EL (cell line): ENCODE measurements at places on chromosomes 11 and 22.

DNA sequence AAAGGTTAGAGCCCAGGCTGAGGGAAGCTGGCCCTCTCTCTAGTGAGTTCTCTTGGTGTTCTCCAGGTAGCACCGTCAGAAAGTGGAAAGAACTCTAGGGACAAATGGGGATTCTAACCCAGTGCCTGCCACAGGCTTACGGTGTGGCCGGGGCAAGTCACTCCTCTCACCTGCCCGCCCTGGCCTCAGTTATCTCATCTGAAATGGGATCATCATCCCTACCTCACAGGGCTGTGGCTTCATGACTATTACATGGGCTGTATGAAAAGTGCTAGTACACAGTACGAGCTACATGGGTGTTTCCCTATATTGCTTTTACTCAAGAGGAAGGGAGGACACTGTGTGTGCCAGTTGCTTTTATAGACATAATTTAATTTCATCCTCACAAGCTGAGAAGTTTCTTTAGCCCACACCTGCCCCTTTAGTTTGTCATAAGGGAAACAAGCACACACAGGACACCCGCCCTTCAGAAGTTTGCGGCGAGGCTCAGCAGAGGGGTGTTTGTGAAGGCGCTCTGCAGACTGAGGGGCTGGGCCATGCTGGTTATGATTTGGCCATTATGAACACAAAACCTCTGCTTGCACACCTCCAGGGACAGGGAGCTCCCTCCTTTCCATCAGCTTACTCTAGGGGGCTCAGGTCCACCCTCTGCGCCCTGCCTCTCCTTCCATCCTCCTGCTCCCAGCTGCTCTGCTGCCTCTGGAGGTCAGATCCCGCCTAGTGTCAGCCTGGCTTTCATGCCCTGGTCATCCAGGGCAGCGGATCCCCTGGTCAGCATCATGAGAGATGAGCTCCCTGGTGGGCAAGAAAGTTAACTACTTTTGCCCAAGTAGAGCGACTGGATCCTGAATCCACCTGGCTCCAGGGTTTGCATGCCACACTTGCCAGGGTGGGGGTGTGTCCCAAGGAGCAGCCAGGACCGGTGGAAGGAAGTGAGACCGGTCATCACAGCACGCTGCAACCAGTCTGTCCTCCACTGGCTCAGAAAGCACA, 1.2 kb downstream of the KLHL35 start:
- DNase-seq: no peak

- no peak for DNase-seq
Measured at GRCh38 chr11:16818284-16818683, 79.8 kb downstream of the C11orf58 start.

DNA sequence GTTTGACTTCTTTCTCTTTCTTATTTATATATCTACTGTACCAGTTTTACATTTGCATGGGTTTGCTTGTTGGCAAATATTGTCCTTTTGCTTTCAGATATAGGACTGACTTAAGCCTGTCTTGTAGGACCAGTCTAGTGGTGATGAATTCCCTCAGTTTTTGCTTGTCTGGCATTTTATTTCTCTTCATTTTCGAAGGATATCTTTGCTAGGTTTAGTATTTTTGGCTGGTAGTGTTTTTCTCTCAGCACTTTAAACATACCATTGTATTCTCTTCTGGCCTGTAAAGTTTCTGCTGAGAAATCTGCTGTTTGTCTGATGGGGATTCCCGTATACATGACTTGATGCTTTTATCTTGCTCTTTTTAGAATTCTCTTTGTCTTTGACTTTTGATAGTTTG, 14.2 kb upstream of the ZBED5 start:
- DNase-seq: no peak

DNA sequence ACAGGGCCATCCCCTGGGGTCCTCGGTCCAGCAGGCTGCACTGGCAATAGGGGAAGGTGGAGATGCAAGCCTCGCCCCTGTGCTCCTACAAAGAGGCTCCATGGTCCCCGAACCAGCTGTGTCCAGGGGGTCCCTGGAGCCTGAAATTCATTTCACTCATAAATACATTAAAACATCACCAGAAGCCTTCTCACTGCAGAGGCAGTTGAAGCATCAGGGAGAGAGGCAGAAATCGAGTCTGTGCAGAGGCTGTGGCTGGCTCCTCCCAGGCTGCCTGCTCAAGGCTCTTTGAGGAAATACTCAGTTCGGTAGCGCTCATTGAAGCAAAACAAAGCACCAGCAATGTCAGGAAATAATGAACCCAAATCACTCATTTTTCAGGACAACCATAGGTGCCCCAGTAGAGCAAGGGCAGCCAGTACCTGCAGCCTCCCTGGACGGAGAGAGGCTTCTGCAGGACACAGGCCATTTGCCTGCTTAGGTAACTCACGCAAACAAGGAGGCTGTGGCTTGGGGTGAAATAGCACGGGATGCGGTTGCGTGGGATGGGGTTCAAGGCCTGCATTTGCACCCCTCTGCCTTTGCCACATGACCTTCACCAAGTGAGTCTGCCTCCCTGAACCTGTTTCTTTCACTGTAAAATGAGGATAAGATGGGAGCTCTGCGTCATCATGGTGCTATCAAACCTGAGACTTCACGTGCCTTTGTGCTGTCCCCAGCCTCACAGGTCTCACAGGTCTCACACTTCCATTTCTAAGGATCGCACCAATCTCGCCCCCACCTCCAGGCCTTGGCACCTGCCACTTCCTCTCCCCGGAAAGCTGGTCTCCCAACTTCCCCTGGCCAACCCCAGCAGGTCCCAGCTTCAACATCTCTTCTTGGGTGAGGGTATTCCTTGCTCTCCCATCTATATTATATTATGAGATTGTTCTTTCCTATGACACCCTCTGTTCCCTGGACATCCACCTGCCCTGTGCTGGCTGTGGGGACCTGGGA, 84.3 kb upstream of the SHISAL1 start:
- no peak for DNase-seq

DNA sequence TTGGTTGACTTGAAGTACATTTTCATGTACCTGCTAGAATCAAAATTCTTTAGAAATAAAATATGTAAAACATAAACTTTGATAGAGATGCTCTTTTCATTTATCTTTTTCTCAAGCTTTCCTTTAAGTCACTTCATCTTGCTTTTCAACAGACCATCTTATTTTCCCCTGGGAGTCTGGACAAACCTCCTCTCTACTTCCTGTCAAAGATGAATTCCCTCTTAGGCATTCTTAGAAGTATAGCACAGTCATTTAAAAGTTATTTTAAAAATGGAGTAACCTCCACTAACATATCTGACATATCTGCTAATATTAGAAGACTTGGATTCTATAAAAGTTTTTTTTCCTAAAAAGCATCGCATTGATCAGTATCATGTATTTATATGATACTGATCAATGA, 84.8 kb upstream of the PAX6 start:
- no peak for DNase-seq

- DNase-seq: no peak
Measured at GRCh38 chr11:120828847-120829246, 195.1 kb upstream of the TBCEL start.

- no peak for DNase-seq
Measured at GRCh38 chr22:19048531-19048930, 73.7 kb downstream of the DGCR2 start.

- peak; percentile 2 for DNase-seq
Measured at GRCh38 chr11:31262761-31263160, 106.8 kb downstream of the DCDC1 start.

DNA sequence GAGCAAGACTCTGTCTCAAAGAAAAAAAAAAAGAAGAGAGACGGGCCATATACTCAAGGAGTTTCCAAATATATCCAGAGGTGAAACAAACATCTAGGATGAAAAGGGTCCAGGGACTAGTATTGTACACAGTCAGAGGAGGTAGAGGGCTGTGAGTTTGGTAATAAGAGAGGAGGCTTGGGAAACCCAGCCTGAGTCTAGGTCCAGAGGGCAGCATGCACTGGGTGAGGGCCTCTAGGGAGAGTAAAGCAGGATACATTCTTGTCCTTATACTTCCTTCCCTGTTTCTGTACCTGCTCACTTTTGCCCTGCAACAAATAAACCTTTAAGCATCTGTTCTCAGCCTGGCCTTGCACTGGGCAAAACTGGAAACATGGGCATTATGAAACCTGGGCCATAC, 31.5 kb downstream of the STIM1 start:
- DNase-seq: no peak

DNA sequence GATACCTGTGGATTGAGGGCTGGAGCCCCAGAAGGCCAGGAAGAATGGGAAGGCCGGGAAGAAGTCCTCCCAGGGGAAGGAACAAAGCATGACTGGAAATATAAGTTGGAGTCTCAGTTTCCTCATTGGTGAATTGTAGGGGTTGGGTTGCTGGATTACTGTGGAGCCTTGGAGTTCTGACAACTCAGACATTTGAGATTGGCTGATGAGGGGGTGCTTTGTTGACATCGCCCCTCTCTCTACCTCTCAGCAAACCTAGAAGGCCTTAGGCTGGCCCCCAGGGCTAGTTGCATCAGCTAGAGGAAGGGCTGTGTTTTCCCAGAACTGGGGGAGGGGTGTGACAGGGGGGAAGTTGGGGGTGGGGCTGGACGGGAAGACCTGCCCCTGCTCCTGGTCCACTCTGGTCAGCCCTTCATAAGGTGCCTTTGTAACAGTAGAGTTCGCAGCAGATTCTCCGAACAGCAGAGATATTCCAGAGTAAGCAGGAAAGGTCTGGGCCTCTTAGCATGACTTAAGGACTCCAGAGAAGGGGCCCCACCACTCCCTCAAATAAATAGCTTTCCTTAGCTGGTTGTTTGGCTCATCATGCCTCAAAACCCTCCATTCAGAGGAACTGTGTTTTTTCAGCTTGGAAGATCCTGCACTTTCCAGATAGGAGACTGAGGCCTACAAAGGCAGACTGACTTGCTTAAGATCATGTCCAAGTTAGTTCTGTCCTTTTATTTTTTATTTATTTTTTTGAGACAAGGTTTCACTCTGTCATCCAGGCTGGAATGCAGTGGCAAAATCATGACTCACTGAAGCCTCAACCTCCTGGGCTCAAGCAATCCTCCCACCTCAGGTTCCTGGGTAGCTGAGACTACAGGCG, 12.5 kb upstream of the THRSP start:
- peak; percentile 84 for DNase-seq

- peak; percentile 80 for DNase-seq
Measured at GRCh38 chr11:76799066-76799804, 16.1 kb downstream of the TSKU start.

- DNase-seq: peak; percentile 90
Measured at GRCh38 chr11:73177778-73178539, 35.8 kb upstream of the FCHSD2 start.

DNA sequence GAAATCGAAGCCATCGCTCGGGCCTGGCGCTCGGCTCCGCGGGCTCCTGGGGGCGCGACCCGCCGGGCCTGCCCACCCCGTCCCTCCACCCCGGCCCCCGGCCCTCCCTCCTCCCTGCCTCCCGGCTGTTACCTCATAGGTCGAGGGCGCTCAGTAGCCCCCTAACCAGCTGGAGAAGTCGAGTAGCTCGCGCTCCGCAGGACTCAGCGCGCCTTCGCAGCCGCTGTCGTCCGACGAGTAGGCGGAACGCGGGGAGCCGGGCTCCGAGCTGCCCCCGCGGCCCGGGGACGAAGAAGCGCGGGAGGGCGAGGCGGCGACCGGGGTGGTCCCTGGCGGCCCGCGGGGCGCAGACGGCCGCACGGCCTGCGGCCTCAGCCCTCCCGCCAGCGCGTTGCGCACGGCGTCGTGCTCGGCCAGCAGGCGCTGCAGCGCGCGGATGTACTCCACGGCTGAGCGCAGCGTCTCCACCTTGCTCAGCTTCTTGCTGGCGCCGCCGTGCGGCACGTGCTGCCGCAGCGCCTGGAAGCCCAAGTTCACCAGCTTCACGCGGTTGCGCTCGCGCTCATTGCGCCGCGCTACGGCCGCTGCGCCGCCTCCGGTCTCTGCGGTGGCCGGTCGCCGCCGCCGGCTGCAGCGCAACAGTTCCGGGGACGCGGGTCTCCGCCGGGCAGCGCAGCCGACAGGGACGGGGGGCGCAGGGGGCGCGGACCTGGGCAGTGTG, 627 bp downstream of the ASCL2 start:
- DNase-seq: peak; percentile 26

- DNase-seq: peak; percentile 12
Measured at GRCh38 chr11:10716543-10717259, 23.1 kb upstream of the IRAG1 start.

DNA sequence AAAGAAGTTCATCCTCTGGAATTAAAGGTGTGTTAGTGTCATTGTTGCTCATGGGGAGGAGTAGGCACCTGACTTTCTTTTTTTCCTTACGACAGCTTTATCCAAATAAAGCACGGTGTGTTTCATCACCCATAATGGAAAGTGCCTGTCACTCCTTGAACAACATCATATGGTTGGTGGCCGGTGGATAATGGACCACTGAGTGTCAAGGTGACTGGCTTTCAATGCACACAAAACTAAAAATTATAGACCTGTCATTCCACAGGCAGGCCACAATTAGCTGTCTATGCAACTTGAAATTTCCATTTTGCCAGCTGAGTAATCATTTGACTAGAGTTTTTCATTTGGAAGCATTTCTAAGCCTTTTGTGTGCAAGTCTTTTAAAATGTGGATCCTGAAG, 45.0 kb upstream of the MPPED2 start:
- DNase-seq: no peak

- DNase-seq: no peak
Measured at GRCh38 chr22:32571761-32572160, 97.2 kb downstream of the FBXO7 start.

DNA sequence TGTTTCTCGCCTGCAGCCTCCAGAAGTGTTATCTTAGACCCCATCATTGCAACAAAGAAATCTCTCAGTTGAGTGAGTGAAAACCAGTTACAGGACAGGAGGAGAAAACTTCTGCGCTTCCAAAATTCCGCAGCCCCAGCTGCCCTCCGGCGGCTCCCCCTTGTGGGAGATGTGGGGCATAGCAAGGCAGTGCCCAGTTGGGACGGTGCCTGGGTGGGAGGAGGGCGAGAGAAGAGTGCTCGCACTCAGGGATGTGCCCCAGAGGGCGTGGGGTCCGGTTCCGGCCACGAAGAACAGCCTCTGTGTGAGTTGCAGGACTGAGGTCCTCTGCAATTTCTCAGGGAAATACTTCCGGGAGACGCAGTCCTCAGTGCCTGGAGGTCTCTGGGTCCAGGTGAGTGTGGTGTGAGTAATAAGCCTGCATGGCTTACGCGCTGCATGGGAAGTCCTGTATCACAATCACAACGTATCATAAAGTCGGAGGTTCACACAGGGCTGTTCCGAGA, 87.0 kb upstream of the BLID start:
- DNase-seq: peak; percentile 81
